ENCODE measurements at places on chromosomes 6 and 20.

DNA sequence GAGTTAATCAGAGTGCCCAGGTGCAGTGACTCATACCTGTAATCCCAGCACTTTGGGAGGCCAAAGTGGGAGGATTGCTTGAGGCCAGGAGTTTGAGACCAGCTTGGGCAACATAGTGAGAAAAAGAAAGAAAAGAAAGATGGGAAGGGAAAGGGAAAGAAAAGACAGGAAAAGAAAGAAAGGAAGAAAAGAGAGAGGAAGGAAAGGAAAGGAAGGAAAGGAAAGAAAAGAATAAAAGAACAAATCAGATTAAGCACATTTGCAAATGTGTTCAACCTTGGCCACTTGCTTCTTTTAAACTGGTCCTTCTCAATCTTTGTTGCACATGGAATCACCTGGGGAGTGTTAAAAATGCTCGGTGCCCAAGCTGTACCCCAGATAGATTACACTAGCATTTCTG lies 28.0 kb downstream of the NR2E1 start:
- DNase-seq, result no peak

DNA sequence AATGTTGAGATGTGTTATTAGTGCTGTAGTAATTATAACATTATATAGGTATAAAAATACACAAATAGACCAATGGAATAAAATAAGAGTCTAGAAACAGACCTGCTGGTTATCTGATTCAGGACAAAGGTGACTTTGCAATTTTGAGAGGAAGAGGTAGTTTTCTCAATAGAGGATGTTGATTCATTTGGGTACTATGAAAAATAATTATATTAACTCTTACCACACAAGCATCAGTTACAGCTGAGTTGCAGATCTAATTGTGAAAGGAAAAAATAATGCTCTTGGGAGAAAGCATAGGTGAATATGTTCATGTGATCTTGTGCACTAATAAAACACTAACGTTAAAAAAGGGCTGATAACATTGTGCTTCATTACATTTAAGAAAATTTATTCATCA lies 103.0 kb downstream of the BCKDHB start:
- DNase-seq, result no peak

DNA sequence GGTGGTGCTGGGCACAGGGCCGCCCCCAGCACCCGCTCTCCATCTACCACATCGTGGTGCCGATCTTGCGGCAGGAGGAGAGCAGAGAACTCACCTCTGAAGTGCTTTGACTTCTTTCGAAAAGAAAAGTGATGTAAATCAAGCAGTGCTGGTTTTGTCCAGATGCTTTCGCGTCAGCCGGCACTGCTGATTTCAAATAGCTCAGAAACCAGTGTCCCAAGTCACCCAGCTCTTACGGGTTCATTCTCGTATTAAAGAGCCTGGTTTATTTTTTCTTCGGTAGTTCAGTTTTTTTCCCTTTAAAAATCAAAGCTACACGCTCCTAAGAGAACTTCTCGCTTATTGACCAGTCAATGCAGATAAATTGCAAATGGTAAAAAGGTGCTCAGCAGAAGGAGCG lies 32.1 kb downstream of the MYT1 start:
- DNase-seq, result no peak

- DNase-seq, result no peak
These were observed 82.1 kb upstream of the DTNBP1 start for GRCh38 chr6:15744818-15745402.

DNA sequence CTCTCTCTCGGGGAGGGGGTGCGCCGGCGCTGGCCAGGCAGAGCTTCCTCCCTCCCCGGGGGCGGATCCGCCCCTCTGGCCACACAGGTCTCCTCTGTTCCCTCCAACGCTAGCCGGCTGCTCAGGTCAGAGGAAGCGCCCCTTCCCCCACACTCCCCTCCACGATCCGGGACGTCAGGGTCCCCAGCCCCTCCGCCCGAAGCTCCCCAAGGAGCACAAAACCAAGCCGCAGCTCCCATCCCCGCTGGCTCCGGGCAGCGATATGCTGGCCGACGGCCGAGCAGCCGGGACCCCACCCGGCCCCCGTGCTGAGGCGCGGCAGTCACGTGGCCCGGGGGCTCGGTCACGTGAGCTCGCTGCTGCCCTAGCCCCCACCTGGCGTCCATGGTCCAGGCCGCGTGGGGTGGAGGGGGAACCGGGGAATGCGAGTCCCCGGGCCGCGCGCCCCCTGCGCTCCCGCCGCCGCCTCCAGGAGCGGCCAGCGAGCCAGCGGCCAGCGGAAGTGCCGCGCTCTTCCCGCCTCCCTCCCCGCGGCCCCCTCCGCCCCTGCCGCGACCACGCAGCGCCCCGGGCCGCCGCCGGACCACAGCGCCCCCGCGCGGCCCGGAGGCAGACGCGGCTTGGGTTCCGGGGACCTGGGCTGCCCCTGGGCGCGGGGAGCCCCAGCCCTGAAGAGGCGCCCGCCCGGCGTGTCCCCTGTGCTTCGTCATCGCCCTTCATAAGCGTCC lies at the start of gene SLC35B2:
Gene SLC35B2, minus strand, starts transcription at position 504 of the 728 bp plus-strand sequence. Its CDS starts 118 bp downstream, at position 386.
- peak; percentile 73 for DNase-seq

- DNase-seq, result no peak
These were observed 600 bp downstream of the XPO5 start for GRCh38 chr6:43575105-43575771.

DNA sequence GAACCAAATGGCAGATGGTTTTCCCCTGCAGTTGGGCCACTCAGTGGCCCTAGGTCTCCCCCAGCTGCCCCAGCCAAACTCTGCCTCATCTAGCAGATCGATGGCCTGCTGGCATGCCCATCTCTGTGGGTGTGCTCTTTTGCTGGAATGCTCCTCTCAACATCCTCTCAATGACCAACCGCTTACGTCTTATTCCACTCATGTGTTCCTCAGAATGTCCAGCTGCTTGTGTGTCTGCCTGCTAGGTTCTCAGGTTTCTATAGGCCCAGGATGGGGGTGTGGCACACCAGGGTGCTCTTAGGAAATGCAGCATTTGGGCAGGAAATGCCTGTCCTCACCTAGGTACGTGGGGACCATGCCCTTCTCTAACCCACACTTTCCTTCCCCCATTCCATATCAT lies 509.9 kb upstream of the SYNCRIP start:
- no peak for DNase-seq

DNA sequence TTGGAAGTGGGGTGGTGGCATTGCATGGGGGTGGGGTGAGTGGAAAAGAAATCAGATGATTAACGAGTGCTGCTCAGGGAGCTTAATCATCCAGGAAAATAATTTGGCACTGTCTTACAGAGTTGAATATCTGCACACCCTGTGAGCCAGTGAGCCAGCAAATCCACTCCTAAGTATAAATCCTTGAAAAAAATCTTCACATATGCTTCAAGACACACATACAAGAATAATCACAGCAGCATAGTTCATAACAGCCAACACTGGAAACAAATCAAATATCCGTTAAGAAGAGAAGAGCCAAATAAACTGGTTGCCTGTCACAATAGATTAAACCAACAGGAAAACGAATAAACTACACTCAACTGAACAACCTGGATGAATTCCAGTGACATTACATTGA lies 62.8 kb downstream of the SAMD3 start:
- DNase-seq, result no peak

- DNase-seq, result no peak
These were observed 425 bp downstream of the FOXA2 start for GRCh38 chr20:22583773-22584521.

DNA sequence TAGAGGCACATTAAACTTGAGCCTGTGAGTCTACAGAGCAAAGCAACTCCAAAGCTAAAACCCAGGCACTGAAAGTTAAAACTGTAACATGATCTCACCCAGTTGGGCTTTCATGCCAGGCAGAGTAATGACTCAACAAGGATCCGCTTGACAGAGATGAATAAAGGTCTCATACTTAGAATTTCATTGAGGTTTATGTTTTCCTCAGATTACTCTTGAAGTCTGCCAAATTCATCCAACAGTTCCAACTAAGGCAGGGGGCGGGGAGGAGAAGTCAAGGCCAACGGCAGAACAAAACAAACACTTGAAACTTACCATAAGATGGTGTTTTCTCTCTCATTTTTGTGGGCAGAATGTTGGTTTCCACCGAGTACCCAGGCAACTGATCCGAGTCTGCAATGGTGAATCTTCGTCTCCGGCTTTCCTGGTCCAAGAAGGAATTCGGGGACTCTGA lies 54.0 kb upstream of the IPCEF1 start:
- DNase-seq, result no peak

- DNase-seq, result no peak
These were observed 72.7 kb downstream of the QRSL1 start for GRCh38 chr6:106702046-106702445.

GRCh38 chr20:21182832-21183563 lies 57.1 kb downstream of the KIZ start:
- no peak for DNase-seq

GRCh38 chr6:32867554-32868256 lies 13.7 kb downstream of the PSMB9 start:
- no peak for DNase-seq

DNA sequence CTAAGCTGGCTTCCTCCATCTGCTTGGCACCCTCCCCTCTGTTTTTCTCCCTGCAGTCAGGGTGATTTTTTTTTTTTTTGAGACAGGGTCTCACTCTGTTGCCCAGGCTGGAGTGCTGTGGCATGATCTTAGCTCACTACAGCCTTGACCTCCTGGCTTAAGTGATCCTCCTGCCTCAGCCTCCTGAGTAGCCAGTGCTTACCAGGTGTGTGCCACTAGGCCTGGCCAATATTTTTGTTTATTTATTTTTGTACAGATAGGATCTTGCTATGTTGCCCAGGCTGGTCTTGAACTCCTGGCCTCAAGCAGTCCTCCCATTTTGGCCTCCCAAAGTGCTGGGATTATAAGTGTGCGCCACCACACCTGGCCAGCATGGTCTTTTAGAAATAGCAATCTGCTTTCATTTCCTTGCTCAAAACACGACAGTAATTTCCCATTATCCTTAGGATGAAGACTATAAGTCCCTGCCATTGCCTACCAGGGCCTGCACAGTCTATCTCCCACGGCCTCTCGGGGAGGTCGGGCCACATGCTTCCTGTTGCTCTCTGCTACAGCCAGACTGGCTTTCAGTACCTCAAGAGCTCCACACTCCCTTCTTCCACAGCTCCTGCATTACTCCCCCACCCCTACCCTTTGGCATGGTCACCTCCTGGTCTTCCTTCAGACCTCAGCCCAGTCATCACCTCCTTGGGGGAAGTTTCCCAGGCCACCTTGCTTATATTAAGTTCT lies 11.1 kb upstream of the CD164 start:
- no peak for DNase-seq

DNA sequence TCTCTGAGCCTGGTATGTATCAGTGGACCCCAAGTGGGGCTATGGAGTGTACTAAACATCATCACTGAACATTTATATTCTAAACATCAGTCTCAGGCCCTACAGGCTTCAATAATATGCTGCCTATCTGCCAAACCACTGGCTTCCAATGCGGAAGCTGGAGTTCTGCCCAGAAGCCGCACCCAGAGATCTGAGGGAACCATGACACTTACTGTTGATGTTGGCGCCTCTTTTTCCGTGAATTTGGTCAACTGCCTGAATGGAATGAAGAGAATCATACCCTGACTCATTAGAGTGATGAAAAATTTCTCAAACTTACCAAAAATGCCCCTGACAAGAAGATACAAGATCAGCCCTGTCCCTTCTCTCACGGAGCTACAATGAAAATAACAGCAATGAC lies 66.2 kb downstream of the SLC22A23 start:
- no peak for DNase-seq

- no peak for DNase-seq
These were observed 91.4 kb downstream of the CEBPB start for GRCh38 chr20:50281831-50282591.

- DNase-seq, result no peak
These were observed 1.3 kb downstream of the SUPT3H start for GRCh38 chr6:45376310-45377042.

GRCh38 chr20:35546127-35546526 lies 4.2 kb downstream of the ERGIC3 start:
- no peak for DNase-seq

- peak; percentile 18 for DNase-seq
These were observed 67.3 kb downstream of the ATP9A start for GRCh38 chr20:51700809-51701285.

GRCh38 chr6:168286116-168286515 lies 33.5 kb downstream of the DACT2 start:
- no peak for DNase-seq

- no peak for DNase-seq
These were observed 8.7 kb downstream of the BFSP1 start for GRCh38 chr20:17522528-17522927.

DNA sequence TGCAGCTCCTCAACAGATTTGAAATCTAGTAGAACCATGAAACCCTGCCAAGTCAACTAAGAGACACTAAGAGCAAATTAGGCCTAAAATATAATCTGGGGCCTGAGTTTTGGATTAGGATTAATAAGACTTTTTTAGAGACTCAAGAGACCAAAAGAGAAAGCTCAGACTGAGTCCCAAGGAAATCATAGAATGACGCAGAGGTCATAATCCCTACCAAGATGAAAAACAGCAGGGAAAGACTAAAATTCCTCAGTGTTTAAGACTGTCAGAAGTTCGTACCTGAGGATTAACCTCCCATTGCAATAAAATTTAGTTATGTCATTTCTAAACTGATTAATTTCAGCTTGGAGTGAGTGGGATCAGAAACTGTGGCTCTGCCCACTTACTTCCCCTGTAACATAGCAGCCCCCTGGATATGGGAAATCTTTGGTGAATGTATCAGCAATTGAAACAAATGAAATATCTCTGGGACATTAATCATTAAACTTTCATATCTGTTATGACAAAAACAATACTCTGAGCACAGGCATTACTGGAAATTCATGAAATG lies 200.3 kb downstream of the EDN1 start:
- DNase-seq, result no peak

GRCh38 chr20:56352345-56353055 lies 6.3 kb upstream of the FAM210B start:
- no peak for DNase-seq

DNA sequence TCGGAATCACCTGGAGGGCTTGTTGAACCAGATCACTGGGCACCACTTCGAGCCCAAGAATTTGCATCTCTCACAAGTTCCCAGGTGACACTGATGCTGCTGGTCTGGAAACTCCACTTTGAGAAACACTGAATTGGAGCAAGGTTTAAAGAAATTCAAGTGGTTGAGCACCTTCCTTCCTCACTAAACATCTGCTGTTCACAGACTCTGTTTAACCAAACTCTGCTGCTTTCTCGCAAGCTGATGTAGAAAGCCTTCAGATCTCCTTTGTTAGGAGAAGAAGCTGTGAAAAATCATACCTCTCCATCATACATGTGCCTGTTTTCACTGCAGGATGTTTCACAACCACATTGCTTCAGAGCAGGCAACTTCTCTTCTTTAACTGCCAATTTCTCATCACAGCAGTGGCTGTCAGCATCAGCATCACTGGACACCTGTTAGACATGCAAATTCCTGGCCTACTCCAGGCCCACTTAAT lies 87.5 kb upstream of the TOP1 start:
- no peak for DNase-seq

Measured in CD4-positive, alpha-beta T cell treated with Interferon alpha-2 for 1 hour (primary cell).